ENCODE measurements at places on chromosomes 3 and 15.
A peak's percentile ranks its signal among the peaks of the same experiment; 100 is the strongest.

- no peak for DNase-seq
Measured at GRCh38 chr15:77035584-77035983, 35.3 kb downstream of the TSPAN3 start.

GRCh38 chr3:182683453-182683852 is 109.9 kb upstream of the ATP11B start:
- peak; percentile 90 for DNase-seq

DNA sequence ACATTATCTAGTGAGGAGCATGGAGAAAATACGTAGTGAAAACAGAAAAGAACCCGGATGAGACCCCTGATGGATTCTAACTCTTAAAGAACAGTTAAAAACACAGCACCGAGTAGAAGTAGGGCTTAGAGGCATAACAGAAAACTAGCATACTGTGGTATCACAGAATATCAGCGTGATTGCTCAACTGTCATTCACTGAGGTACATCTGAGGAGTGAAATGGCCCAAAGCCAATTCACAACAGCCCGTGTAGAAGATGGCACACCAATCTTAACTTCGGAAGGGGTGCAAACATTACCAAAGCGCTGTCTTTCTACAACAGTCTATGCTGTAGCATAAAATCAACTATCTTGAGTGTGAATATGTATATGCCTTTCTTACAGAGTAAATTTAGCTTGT is 1.8 kb downstream of the CLASP2 start:
- DNase-seq = no peak

DNA sequence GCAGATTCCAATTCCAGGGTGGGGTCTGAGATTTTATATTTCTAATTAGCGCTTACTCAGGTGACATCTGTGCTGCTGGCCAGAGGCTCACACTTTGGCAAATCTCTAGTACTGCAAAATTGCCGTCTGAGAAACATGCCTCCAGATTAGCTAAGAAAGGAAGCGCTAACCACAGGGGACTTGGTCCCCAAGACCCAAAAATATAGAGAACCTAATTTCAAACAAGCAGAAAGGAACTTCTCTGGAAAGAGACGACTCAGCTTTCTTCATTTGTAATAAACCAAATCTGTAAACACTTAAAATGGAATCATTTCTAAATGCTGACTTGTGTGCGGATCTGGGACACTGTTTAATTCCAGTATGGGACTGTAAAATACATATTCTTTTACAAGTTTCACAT is 55.7 kb downstream of the B3GNT5 start:
- no peak for DNase-seq

DNA sequence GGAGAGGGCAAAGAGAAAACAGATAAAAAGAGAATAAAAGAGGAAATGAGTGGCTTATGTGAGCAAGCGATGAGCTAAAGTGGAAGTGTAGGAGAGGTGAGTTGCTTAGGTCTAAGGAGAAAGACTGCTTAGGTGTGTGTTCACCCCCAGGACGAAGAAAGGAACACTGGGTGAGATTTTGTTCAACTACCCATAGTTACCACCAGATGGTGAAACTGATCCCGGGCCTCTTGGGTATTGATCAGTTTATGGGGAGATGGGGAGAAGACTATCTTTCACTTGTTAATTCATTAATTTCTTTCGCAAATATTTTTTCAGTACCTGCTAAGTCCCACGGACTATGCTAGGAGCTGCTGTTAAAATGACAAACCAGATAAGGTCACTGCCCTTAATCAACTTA is 33.9 kb downstream of the GAP43 start:
- DNase-seq = no peak

- no peak for DNase-seq
Measured at GRCh38 chr3:120855665-120856437, 52.2 kb upstream of the STXBP5L start.

Measured in NCI-H1105 treated with DMSO at 0.1 percent for 48 hours (cell line).